Activated naive CD8-positive, alpha-beta T cell treated with anti-CD3 and anti-CD28 coated beads, Interleukin-2, amount 50 U/mL, for 16 hours (primary cell): ENCODE measurements at places on chromosomes 11 and 22.

DNA sequence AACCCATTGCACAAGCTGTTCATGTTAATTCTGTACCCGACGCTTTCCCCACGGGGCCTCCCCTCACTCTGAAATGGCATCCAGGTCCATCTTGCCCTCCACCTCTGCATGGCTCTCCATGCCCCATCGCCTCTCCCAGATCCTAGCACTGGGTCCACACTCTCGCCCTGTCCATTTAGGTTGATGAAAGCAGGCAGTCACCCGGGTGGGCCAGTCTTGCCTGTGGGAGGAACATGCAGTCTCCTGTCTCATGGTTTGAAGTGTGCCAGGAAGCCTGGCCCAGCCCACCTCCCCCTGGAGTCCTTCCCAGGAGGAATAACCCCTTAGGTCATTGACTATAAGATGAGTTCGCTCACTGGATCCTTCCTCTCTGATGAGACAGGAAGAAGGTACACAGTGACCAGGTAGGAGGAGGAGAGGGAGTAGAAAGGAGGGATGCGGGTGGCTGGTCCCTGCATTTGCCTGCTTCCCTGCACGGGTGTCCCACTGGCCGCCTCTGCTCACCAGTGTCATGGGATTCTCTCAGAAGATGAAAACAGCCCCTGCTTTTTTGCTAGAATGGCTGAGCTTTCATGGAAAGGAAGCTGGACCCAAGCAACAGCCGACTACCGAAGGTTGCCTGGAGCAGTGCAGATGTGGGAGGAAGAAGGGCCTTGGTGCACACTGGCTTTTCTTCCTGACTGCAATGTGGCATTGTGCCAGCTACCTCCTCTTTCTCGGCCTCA is 6.8 kb downstream of the TMEM121B start:
- no peak for DNase-seq

- no peak for DNase-seq
These were observed 130.4 kb downstream of the HIPK3 start for GRCh38 chr11:33387581-33387980.

DNA sequence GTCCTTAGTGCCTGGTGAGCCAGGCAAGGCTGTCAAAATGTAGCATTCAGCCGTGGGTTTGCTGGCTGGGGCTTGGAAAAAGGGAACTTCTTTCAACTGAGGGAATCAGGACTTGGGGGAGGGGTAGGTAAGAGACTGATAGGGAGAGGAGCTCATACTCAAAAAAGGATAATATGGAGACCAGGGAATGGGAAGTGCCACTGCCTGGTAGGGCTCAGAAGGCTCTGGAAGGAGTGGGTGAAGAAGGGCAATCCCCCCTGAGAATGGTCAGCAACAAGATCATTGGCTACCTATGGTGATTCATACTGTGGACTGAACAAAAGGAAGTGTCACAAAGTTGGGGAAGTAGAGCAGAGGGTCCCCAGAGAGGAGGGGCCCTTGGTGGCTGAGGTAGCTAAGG is 1.9 kb downstream of the CNGA4 start:
- no peak for DNase-seq

- DNase-seq = peak; percentile 1
These were observed at the start of gene LRRC10B for GRCh38 chr11:61507962-61508861. Gene LRRC10B (plus strand): TSS chr11:61508749. CDS start chr11:61508999, 250 bp downstream.

- no peak for DNase-seq
These were observed 101.4 kb upstream of the C11orf87 start for GRCh38 chr11:109320595-109320994.

DNA sequence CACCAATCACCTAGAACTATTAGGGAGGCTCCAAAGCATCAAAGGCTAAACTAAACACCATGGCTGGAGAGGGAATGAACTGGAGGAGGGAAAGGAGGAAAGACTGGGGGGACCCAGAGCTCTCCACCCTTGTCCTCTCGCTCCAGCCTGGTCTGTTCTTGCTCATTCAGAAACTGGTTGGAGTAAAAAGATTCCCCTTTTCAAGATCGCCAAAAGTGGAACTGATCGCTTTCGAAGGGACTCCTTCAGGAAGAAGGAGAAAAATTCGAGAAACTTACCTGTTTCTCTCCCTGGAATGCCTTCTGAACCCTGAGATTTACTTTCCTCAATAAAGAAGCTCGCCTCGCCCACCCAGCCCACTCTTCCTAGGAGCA is 46.9 kb downstream of the OR4D9 start:
- no peak for DNase-seq

DNA sequence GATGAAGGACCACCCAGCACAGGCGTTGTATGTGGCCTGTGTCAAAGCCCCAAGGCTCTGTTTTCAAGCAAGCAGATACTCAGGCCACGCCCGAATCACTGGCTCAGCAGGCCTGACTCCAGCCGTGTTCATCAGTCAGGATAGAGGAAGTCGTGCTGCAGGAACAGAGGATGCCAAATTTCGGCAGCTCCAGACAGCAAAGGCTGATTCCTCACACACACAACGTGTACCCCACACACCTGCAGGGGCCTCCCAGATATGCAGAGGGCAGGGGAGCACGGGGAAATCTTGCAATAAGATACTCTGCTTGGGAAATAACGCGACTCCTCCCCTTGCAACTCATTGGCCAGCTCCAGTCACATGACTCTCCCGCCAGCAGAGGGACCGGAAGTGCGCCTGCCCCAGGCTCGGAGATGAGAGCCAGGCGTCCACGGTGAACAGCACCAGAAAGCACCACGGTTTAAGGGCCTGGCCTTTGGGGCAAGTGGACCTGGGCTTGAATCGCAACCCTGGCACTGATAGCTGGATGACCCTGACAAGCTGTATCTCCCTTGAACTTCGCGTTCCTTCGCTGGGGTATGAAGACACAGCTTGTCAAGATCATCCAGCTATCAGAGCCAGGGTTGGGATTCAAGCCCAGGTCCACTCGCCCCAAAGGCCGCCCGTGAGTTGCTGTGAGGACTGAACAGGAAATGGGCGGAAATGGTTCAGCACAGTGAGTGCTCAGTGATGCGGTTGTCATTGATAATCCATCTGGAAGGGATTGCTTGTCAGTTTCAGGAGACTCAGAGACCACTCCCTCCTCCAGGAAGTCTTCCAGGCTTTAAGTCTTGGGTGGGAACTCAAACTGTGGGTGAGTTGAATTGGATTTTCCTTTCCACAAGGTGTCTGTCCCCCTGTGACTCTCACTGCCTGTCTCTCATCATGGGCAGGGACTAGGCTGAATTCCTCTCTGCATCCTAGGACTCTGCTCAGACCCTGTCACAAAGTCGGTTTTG is 88.5 kb downstream of the MYEOV start:
- no peak for DNase-seq

GRCh38 chr22:47205554-47205953 is 443.1 kb downstream of the TBC1D22A start:
- no peak for DNase-seq

GRCh38 chr22:47367993-47368945 is 605.8 kb downstream of the TBC1D22A start:
- DNase-seq = no peak

DNA sequence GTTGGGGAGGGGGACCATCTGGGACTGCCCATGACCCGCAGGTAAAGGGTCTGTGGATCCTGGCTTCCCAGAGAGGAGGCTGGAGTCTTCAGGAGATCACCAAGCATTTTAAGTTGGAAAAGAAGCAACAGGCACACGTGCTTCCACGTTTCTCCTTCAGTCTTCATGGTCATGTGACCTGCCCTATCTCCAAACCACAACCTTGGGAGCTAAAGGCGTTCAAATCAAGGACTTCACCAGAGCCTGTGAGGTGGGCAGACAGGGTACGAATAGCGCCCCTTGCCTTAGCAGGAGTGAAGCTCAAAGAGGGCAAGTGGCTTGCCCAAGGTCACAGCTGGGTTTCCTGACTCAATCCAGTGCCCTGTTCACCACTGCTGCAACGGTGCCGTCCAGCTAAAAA is 6.7 kb downstream of the TMEM184B start:
- DNase-seq = no peak

- DNase-seq = peak; percentile 4
These were observed 700 bp downstream of the TTC17 start for GRCh38 chr11:43359422-43359818.

- DNase-seq = no peak
These were observed 1.3 kb upstream of the BTBD18 start for GRCh38 chr11:57752954-57753353.

- DNase-seq = no peak
These were observed 10.7 kb upstream of the GTSE1 start for GRCh38 chr22:46286006-46286405.

DNA sequence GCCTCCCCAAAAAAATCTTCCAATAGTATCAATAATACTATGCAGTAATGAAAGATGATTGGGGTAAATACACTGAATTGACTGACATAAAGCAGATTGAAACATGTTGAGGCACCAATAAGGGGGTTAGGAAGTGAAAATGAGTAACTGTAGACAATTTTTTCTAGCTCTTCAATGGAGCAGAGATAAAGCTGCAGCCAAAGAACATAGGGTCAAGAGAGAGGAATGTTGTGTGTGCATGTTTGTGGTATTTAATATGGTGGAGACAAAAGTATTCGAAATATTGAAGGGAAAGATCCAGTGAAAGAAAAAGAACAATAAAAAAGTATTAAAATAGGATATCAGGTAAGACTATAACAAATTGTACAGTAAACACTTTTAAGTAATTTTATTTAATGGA is 450.0 kb upstream of the CCDC179 start:
- no peak for DNase-seq

DNA sequence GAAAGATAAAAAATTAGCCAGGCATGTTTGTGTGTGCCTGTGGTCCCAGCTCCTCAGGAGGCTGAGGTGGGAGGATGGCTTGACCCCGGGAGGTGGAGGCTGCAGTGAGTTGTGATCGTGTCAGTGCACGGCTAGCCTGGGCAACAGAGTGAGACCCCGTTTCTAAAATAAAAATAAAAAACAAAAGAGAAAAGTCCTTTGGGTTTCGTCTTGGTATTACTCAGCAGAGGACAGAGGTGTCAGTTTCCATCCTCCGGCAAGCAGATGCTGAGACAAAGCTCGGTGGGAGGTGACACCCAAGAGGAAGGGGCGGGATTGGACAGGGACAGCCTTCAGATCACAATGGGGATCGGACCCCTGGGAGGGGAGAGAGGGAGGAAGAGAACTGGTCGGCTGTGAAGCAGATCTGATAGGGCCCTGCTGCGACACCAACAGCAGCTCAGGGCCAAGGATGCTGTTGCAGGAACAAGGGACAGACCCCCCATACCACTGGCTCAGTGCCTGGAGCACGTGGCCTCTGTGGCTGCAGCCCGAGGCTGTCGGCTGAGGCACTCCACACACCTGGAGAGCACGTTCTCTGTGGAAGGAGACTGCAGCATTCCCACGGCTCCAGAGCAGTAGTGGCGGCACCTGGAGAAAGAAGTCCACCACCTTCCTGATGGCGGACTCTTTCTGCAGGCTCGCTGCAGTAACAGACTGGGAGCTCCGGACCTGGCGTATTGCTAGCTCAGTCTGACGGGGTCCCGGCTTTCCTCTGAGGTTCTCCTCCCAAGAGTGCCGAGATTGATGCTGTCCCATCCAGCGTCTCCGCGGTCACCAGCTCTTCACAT is 5.2 kb upstream of the BID start:
- DNase-seq = no peak

- no peak for DNase-seq
These were observed 31.7 kb upstream of the TEF start for GRCh38 chr22:41350087-41350486.

- no peak for DNase-seq
These were observed 8.8 kb upstream of the CASTOR1 start for GRCh38 chr22:30297991-30298701.

GRCh38 chr22:19749876-19750275 is 10.7 kb upstream of the TBX1 start:
- DNase-seq = no peak

- DNase-seq = no peak
These were observed 25.8 kb upstream of the PPARA start for GRCh38 chr22:46124383-46125144.

DNA sequence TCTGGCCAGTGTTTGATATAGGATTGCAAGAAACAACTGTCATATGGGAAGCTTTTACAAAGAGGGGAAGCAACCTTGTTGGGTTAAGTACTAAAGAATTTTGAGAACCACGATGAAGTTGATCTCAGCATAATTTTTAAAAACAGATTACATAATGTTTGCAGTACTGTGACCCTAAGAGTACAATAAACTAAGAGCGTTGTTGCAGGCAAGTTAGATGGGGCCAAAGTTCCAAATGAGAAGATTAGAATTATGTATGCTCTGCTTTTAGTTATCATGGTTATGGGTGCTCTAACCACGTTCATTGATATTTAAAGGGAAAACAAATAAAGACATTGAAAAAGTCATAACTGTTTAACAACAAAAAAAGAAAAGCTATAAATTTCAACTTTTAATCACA is 177.5 kb downstream of the CNTN5 start:
- DNase-seq = no peak

DNA sequence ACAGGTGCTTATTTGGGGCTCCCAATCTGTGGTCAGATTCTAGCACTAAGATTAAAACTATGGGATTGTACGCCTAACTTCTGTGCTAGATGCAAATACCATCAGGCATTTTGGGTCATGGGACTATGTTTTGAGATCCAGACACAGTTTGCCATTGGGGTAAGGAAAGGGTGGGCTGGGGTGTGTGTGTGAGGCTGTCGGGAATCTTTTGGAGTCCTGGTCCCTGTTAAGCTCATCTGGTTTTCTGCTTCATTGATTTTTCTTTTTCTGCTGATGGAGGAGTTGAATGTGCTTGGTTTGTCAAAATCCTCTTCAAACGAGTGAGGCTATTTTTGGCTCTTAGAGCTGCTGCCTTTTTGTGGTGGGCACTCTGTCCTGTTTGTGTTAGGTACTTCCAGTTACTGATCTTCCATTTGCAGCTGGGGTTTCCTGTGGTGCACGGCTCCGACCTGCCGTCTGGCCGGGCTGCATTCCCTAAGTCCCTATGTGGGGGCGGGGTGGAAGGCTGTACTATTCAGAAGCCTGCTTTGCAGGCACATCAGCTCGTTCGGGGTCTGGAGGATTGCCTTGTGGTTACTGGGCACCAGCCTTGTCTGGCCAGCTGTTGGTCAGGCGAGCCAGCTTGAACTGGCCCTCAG is 2.9 kb downstream of the BCR start:
- DNase-seq = no peak

DNA sequence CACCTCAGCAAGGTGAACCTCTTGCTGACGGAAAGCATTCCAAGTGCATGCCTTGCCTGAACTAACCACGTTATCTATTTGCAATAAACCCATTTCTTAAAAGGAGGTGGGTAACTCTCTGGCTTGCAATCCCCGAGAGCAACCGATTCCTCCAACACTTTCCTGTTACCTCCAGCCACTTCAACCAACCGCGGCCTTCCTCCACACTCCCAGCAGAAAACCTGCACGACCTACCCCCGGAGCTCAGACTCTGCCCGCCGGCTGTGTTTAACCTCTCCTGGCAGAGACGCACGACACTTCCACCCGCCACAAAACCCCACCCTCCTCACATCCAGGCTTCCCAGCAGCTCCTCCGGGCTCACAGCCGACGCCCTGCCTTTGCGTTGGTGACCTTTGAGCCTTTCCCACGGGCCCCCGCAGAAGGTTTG is 708 bp downstream of the SCO2 start:
- no peak for DNase-seq

DNA sequence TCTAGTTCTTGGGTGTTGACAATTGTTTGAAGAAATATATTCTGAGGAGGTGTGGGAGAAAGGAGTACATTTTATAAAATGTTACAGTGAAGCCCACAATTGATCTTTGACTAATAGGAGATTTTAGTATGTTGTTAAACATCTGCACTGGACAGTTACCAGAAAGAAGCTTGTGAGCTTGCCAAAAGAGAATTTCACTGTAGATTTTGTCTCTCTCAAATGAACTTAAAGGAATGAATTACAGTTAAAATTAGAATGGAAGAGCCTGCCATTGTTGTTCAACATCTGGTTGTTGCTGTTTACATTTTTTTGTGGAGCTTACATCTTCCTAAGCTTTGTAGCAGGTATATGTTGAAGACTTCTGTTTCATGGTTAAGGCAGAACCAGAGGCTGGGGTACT is 620.5 kb upstream of the CCDC179 start:
- DNase-seq = no peak

- no peak for DNase-seq
These were observed 10.1 kb upstream of the BTBD10 start for GRCh38 chr11:13473013-13473722.
